ENCODE measurements at places on chromosomes 4 and X.
A peak's percentile ranks its signal among the peaks of the same experiment; 100 is the strongest.

DNA sequence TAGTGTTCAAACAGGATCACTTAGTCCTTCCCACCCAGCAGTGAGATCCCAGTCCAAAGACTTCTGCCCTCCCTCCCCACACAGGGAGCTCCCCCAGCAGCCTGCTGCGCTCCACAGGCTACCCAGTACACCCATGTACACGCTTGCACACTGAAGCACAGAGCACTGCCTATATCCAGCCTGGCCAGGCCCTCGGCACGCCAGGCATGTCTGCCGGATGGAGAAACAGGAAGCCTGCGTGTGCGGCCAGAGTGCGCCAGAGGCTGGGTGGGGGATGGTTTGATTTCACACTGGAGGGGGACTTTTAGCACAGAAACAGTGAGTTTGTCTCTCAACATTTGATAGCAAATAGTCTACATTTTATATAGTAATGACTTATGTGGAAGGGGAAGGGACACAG, 833.5 kb upstream of the IGFBP7 start:
- DNase-seq: no peak

- DNase-seq: no peak
Observed at GRCh38 chr4:91317434-91317833, 986.3 kb upstream of the GRID2 start.

DNA sequence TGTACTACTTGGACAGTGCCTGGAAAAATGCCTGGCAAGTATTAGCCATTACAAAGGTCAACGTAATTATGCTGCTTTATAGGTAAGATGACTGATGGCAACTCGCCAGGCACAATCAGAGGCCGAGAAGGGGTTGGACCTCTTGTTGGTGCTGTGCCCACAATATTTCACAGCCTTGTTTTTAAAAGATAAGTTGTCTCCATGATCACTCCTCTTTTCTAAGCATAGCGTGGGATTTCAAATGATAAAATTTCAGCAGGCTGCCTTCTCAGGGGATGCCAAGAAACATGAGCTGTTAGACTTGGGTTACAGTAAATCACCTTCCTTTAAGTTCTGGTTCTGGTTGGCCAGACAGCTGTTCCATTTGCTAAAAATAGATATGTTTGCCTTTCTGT, 26.9 kb downstream of the HOPX start:
- DNase-seq: no peak

DNA sequence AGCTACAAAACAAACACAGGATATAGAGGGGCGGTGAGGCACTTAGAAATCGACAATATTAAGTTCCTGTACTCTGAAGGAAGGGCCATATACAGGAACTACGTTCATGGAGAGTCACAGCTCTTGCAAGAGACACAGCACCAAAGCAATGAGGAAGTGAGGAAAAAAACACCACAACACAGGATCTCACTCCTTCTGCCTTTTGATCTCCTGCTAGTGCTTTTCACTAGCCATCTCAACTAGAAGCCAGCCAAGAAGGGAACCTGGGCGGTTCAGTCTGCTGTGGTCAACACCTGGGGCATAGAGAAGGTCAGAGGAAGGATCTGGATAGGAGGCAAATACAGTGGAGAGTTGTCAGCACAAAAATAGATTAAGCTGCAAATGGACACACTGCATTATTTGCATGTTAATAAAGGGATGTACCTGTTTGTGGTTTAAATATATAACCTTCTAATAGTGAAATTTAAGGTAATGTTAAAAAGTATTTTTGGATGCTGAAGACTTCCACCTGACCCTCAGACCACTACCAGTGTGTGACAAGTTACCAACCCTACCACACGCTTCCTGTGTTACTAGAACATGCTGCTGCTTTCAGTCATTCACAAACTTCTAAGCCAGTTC, 104.6 kb downstream of the DTHD1 start:
- DNase-seq: peak; percentile 54

DNA sequence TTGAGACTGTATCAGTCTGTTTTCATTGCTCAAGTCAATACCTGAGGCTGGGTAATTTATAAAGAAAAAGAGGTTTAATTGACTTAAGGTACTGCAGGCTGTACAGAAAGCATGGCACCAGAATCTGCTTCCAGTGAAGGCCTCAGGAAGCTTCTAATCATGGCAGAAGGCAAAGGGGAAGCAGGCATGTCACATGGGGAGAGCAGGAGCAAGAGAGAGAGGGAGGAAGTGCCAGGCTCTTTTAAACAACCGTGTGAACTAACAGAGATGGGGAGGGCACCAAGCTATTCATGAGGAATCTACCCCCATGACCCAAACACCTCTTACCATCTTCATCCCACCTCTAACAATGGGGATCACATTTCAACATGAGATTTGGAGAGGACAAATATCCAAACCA, 7.2 kb upstream of the TMEM131L start:
- DNase-seq: no peak

DNA sequence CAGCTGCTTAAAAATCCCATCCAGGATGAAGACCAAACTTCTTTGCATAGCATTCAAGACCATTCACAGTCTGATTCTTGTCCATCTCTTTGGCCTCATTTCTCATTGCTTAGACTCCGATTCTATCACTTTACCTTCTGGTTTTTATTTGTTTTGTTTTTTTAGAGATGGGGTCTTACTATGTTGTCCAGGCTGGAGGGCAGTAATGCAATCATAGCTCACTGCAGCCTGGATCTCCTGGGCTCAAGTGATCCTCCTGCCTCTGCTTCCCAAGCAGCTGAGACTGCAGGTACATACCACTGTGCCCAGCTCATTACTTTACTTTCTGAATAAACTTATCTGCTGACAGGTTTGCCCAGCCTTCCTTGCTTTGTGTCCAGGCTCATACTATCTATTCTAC, 152.8 kb downstream of the TMEM164 start:
- DNase-seq: no peak

DNA sequence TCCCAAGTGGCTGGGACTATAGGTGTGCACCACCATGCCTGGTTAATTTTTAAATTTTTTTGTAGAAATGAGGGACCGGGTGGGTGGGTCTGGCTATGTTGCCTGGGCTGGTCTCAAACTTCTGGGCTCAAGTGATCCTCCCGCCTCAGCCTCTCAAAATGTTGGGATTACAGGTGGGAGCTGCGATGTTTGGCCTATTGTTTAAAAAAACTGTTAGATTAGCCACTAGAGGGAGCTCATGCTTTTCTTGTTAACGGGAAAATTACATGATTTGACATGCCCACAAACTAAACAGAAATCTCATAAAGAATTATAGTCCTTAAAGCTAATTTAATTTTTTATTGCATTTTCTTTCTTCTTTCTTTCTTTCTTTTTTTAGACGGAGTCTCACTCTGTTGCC, 5.0 kb upstream of the SDAD1 start:
- DNase-seq: no peak

DNA sequence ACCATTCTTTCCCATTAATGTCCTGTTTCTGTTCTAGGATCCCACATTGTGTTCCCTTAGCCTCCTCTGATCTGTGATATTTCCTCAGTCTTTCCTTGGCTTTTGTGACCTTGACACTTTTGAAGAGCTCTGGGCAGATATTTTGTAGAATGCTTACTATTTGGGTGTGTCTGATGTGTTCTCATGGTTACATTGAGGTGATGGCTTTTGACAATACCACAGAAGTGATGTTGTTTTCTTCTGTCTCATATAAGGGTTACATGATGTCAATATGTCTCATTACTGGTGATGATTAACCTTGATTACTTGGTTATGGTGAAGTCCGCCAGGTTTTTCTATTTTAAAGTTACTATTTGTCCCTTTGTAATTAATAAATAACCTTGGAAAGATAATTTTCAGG, 183.7 kb downstream of the SOWAHB start:
- DNase-seq: no peak

DNA sequence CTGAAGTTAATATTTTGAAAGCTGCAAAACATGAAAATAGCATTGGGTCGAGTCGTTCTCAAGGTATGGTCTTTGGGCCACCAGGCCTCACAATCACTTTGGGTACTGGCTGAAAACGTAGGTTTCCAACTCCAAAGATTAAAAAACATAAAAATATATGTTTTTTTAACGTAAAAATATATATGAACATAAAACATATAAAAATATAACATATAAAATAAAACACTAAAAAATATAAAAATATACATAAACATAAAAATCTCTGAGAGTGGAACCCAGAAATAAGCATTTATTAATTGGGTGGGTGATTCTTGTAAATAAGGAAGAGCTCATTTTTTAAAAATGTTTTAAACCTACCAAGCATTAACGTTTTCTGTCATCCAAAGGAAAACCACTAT, 666 bp upstream of the PDS5A start:
- DNase-seq: no peak

DNA sequence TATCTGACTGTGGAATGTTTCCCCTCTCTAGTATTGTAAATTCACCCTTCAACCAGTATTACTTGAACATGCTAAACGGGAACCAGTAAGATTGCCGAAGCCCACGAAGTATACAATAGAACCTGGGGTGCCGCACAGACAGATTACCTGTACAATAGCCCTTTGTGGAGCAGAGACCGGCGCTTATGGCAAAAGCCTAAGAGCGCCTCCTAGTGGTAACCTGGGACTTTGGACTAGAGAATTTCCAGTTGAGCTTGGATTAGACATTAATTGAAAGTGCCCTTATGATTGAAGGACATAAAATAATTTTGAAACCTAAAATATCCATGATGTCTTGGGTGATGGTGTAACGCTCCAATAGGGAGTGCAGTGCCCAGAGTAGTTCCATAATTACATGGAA, 14.1 kb downstream of the ZNF157 start:
- DNase-seq: peak; percentile 57

DNA sequence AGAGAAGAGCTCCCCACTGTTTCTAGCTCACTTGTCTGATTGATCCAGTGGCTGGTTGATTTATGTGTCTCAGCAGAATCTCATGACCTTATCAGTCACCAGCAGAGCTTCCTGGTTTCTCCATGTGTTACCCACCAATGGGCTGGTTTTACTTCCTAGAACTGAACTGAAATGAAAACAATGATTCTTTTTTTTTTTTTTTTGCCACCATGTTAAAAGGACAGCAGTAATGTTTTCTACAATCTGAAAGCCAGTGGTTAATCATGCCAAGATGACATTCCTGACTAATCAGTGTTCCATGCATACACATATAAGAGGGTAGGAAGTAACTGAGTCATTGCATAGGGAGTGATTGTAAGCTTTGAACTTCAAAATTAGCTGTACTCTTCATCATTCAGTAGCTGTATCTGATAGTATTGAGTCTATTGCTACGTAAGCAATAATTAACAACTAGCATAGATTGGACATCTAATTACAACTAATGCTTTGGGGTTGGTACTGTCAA, 67.7 kb downstream of the SLC4A4 start:
- DNase-seq: no peak

GRCh38 chrX:136209016-136209738, 42.0 kb downstream of the MAP7D3 start:
- no peak for DNase-seq

- no peak for DNase-seq
Observed at GRCh38 chrX:10045327-10046000, 78.3 kb downstream of the CLDN34 start.

- DNase-seq: no peak
Observed at GRCh38 chr4:10529291-10530136, 72.3 kb upstream of the ZNF518B start.

DNA sequence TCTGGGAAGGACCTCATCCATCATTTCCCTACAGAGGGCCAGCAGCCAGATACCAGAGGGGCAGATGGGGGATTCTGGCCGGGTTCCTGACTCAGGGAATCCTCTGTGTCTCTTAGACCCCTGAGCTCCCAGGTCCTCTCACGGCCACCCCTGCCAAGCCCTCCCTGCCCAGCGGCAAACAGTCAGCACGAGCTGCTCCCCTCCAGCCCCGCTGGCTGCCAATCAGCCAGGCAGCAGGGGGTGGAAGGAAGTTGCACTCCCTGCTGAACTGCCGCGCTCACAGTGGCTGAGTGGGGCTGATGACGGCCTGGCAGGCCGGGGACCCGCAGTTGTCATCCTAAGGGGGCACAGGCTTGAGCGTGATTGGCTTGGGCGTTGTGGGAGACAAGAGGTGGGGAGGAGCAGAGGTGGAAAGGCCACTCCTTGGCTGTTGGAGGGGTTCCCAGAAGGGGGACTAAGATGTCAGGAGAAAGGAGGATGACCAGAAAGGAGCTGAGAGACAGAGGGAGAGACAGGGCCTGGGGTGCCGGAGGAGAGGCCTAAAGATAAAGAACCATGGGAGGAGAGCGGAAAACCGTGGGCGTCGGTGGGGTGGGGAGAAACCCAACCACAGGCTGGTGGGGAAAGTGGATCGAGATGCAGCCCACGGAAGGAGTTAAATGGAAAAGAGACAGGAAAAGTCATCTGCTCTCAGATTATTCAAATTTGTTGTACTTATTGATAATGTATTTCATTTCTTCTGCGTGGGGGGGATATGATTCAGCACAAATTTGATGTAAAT, 4.4 kb upstream of the CCDC149 start:
- no peak for DNase-seq

DNA sequence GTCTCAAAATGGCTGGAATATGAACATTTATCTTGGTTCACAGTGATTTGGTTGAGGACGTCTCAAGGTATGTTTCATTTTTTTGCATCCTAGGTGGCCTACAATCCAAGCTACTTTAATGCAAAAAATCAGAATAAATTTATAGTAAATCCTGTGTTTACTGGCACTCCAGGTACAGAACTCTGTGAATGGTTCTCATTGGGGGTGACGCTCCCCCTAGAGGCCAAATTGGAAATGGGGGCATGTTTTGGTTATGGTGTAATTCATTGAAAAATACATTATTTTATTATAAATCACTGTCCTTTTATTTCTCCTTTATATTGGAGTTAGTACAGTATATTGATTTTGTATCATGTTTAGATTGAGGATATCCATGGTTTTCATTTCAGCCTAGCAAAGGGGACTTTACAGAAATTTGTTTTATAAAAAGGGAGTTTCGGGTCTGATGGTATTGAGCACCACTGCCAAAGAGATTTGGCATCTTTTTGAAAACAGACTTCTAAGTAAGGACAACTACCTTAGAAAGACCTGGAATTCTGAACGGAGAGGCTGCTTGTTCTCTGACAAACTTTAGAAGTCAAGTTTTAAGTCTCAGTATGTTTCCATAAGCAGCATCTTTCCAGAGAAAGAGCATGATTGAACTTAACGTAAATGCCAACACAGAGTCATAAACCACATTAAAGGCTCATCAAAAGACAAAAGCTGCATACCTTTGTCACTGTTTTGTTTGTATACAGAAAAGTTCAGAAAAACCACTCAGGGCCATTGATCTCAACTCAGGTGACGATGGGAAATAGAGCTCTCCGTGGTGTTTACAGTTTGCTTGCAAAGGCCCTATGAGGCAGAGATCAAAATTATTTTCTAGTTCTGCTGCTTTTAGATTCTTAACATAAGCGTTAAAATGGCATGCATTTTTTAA, 19.4 kb downstream of the MTM1 start:
- DNase-seq: peak; percentile 19

DNA sequence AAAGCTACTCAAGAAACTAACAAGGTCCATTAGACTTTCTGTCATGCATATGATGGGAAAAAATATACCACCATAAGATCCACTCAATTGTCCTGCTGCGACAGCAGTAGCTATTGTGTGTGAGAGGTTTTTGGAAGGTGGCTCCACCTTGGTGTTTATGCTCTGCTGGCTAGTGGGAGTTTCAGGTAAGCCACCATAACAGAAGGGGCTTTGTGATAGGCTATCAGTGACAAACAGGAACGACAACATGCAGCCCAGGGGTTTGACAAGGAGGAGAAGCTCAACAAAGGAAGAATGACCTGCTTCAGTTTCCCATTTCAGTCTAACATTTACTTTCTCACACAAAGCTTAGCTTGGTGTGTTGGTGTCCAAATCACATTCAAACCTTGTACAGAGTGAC, 182.6 kb downstream of the ATOH1 start:
- no peak for DNase-seq
